T-cell (primary cell): ENCODE measurements at places on chromosomes 1 and 21. TPM values are rescaled to one million over a fixed set of nuclear protein-coding genes. Genes with fewer than 3 reads are reported as not detected.

DNA sequence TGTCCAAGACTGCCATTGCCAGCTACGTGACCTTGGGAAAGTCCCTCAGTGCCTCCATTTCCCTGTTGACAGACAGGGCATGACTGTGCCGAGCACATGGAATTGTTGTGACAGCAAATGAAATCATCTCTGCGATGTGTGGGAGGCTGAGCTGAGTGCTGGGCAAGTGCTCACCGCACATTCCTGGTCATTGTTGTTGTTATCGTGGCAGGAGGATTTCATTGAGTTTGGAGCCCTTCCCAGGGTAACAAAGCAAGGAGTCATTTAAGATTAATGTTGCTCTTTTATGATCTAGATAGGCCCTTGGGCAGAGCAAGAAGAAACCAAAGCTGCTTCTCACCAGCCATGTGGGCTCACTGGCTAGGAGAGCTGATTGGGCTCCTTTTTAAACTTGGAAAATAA, 39.6 kb upstream of the ITPKB start:
- no peaks in the 10 kb centered on the region for H3K27me3 ChIP-seq
- no peak overlapping the region for H3K4me3 ChIP-seq
- H3K36me3 ChIP-seq, result no peaks in the 10 kb centered on the region
- no peaks in the 10 kb centered on the region for H3K4me1 ChIP-seq
- no peak for DNase-seq
- no peak overlapping the region for H3K27ac ChIP-seq

CGN gene
- total RNA-seq, result 1.3 TPM

GRCh38 chr1:154703170-154703569, 95.2 kb upstream of the ADAR start:
- no peaks in the 10 kb centered on the region for H3K36me3 ChIP-seq
- H3K4me1 ChIP-seq, result no peaks in the 10 kb centered on the region
- no peak for DNase-seq
- no peak overlapping the region for H3K4me3 ChIP-seq

FMOD gene
- not detected for total RNA-seq

ERICH3 gene
- not detected for total RNA-seq

DNA sequence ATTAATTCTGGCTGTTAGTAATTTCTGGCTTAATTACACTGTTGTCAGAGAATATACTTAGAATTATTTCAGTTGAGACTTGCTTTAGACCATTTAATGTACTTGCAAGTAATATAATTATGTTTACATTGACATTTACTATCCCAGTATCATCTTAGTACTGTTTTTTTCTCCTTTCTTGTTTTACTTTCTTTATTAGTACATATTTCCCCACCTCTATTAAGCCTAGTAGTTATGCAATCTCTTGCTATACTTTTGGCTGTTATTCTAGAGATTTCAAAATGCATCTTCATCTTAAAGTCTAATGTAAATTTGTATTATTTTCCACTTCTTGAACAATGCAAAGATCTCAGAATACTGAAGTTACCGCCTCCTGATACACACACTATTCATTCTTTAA, 24.4 kb downstream of the BRWD1 start:
- DNase-seq, result no peak
- no peaks in the 10 kb centered on the region for H3K27me3 ChIP-seq
- H3K36me3 ChIP-seq, result peaks cover 3% of the 10 kb centered on the region
- no peak overlapping the region for H3K27ac ChIP-seq
- H3K4me1 ChIP-seq, result no peaks in the 10 kb centered on the region

CYP4A22 gene
- total RNA-seq, result not detected

GRCh38 chr1:7702365-7702764, 68.7 kb upstream of the VAMP3 start:
- H3K36me3 ChIP-seq, result no peaks in the 10 kb centered on the region
- no peak overlapping the region for H3K27ac ChIP-seq
- H3K4me1 ChIP-seq, result peaks cover 18% of the 10 kb centered on the region
- peaks cover 2% of the 10 kb centered on the region for H3K27me3 ChIP-seq

TRAF3IP3 gene
- 502 TPM for total RNA-seq

DNA sequence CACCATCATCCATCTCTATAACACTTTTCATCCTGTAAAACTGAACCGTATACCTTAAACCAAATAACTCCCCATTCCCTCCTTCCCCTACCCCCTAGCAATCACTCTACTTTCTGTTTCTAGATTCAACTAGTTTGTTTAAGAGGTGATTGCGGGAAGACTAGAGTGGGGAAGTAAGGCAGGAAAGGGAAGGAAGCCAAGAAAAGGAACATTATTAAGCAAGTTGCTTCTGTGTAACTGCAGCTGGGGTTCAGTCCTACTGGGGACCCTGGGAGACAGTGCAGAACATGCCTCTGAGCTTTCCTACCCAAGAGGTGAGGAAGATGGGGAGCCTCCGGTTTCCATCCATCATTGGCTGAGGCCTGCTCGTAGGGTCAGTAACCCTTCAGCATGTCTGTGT, 28.9 kb upstream of the H3-3A start:
- no peaks in the 10 kb centered on the region for H3K36me3 ChIP-seq
- H3K4me3 ChIP-seq, result no peak overlapping the region
- no peak for DNase-seq
- H3K27me3 ChIP-seq, result no peaks in the 10 kb centered on the region
- no peaks in the 10 kb centered on the region for H3K4me1 ChIP-seq

GRCh38 chr1:117644696-117645311, 39.0 kb downstream of the TENT5C start:
- no peak overlapping the region for H3K27ac ChIP-seq
- H3K36me3 ChIP-seq, result no peaks in the 10 kb centered on the region
- H3K27me3 ChIP-seq, result peaks cover 11% of the 10 kb centered on the region
- H3K4me3 ChIP-seq, result no peak overlapping the region
- no peak for DNase-seq

- no peaks in the 10 kb centered on the region for H3K36me3 ChIP-seq
- H3K27ac ChIP-seq, result no peak overlapping the region
- H3K27me3 ChIP-seq, result no peaks in the 10 kb centered on the region
- no peak for DNase-seq
These were observed 11.1 kb downstream of the LEMD1 start for GRCh38 chr1:205410581-205411298.

GRCh38 chr1:12344596-12345349, 114.9 kb downstream of the VPS13D start:
- H3K27me3 ChIP-seq, result no peaks in the 10 kb centered on the region
- H3K4me3 ChIP-seq, result peak overlapping the region; percentile 23
- H3K27ac ChIP-seq, result peak overlapping the region; percentile 64
- peaks cover 39% of the 10 kb centered on the region for H3K4me1 ChIP-seq
- peak; percentile 13 for DNase-seq

GRCh38 chr1:167373986-167374385, 144.3 kb downstream of the CD247 start:
- H3K4me3 ChIP-seq, result no peak overlapping the region
- H3K36me3 ChIP-seq, result peaks cover 21% of the 10 kb centered on the region
- H3K27me3 ChIP-seq, result no peaks in the 10 kb centered on the region
- no peak for DNase-seq
- no peak overlapping the region for H3K27ac ChIP-seq

DNA sequence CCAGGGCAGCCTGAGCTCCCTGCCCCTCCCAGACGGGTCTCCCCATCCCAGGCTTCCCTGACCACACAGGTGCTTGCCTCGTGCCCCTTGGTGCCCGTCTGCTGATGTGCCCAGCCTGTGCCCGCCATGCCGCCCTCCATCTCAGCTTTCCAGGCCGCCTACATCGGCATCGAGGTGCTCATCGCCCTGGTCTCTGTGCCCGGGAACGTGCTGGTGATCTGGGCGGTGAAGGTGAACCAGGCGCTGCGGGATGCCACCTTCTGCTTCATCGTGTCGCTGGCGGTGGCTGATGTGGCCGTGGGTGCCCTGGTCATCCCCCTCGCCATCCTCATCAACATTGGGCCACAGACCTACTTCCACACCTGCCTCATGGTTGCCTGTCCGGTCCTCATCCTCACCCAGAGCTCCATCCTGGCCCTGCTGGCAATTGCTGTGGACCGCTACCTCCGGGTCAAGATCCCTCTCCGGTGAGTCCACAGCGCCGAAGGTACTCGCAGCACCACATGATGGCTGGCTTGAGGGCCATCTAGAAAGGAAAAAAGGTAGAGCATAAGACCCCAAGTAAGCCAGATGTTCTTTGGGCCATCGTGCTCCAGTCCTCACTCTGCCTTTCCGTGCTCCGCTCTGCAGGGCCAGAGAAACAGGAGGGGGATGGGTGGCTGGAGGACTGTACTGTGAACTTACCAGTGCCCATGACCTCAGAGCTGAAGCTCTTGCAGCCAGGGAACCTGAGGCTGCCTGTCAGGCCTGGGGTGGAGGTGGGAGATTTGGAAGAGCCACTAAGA, 1.4 kb downstream of the ADORA1 start:
- no peak overlapping the region for H3K27ac ChIP-seq
- H3K27me3 ChIP-seq, result peaks cover 75% of the 10 kb centered on the region
- H3K4me3 ChIP-seq, result no peak overlapping the region
- H3K36me3 ChIP-seq, result no peaks in the 10 kb centered on the region
- no peaks in the 10 kb centered on the region for H3K4me1 ChIP-seq
- no peak for DNase-seq

- no peak overlapping the region for H3K4me3 ChIP-seq
- H3K27me3 ChIP-seq, result no peaks in the 10 kb centered on the region
- H3K36me3 ChIP-seq, result peaks cover 69% of the 10 kb centered on the region
- DNase-seq, result no peak
- H3K27ac ChIP-seq, result no peak overlapping the region
These were observed 24.3 kb downstream of the AHCTF1 start for GRCh38 chr1:246907472-246907871.

DNA sequence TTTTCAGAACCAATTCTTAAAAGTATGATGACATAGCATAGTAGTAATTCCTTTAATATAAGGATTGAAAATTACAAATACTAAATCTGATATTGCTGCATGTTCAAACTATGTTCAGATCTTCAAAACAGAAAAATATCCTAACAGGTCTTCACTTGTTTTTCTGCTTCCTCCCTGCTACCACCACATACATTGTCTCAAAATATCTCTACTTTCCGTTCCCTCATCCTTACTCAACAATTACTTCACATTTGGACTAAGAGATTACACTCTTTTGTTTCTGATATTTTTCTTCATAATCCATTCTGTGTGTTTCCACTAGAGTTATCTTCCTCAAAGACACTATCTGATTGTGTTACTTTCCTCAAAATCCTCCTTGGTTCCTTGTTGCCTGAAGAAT, 125.1 kb downstream of the NEK7 start:
- no peaks in the 10 kb centered on the region for H3K4me1 ChIP-seq
- H3K27me3 ChIP-seq, result no peaks in the 10 kb centered on the region
- H3K36me3 ChIP-seq, result peaks cover 4% of the 10 kb centered on the region
- no peak overlapping the region for H3K4me3 ChIP-seq

GRCh38 chr1:2480236-2480985, 4.3 kb downstream of the PLCH2 start:
- H3K27ac ChIP-seq, result no peak overlapping the region
- no peak for DNase-seq
- H3K4me3 ChIP-seq, result no peak overlapping the region
- peaks cover 8% of the 10 kb centered on the region for H3K4me1 ChIP-seq
- H3K36me3 ChIP-seq, result no peaks in the 10 kb centered on the region

GRCh38 chr1:185601189-185601588, 133.0 kb upstream of the HMCN1 start:
- H3K27ac ChIP-seq, result no peak overlapping the region
- H3K27me3 ChIP-seq, result no peaks in the 10 kb centered on the region
- H3K4me3 ChIP-seq, result no peak overlapping the region
- no peaks in the 10 kb centered on the region for H3K4me1 ChIP-seq
- DNase-seq, result no peak

FCRL3 gene
- 7.3 TPM for total RNA-seq

DNA sequence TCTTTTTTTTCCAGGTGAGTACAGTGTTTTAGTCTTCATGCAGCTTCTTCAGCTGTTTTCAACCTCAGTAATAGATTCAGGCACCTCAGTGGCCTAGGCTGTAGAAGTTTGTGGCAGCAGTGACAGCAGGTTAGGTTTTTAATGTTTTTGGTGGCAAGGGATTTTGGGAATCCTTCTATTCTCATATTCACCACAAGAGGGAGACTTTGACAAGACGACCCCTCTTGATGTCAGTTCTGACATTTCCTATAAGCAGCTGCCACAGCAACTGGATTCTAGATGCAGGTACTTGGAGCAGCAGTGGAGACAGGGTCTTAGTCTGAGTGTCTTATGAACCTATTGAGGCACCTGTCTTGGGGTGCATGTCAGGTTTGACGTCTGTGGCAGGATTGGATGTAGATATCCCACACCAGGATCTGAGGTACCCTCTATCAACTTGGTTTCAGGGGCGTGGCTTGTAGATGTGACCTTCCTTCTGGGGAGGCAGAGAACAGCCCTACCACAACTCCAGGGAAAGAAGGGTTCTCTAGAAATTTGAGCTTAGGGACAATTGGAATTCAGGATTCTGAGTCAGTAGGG, 1104.2 kb upstream of the TMPRSS15 start:
- no peaks in the 10 kb centered on the region for H3K4me1 ChIP-seq
- DNase-seq, result no peak
- H3K27me3 ChIP-seq, result no peaks in the 10 kb centered on the region
- no peaks in the 10 kb centered on the region for H3K36me3 ChIP-seq

DNA sequence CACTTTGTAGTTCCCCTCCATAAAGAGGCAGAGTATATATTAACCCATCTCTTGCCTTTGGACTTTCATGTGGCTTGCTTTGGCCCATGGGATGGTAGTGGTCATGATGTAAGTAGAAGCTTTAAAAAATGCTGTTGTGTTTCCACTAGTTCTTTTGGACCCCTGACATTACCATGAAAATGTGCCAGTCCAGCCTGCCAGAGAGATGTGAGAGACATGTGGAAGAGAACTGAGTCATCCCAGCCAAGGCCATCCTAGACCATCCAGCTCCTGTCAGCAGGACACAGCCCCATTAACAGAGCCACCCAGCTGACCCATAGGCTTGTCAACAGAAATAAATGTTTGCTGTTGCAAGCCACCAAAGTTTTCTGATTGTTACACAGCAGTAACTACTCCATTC, 3.9 kb upstream of the CD101 start:
- no peaks in the 10 kb centered on the region for H3K36me3 ChIP-seq
- H3K4me3 ChIP-seq, result no peak overlapping the region

- no peak for DNase-seq
- H3K27me3 ChIP-seq, result no peaks in the 10 kb centered on the region
- peaks cover 2% of the 10 kb centered on the region for H3K4me1 ChIP-seq
- peaks cover 19% of the 10 kb centered on the region for H3K36me3 ChIP-seq
- no peak overlapping the region for H3K27ac ChIP-seq
These were observed 320.0 kb downstream of the CHRM3 start for GRCh38 chr1:239706245-239706892.

GJA9 gene
- total RNA-seq, result not detected

ADGRL4 gene
- total RNA-seq, result not detected

DYRK3 gene
- total RNA-seq, result 1.5 TPM

DNA sequence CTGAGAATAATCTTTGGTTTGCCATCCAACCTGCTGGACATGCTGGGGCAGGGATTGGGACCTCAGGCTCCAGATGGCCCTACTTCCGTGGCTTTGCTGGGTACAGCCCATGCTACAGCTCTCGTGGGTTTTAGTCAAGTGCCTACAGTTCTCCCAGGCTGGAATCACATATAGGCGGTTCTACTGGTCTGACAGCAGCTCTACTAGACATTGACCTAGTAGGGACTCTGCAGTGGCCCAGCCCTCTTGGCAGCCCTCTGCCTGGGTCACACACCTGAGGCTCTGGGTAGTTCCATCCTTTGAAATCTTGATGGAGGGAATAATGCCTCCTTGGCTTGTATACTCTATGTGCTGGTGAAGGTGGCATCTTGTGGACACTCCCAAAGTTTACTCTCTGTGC, 72.2 kb downstream of the PGM1 start:
- DNase-seq, result no peak
- no peaks in the 10 kb centered on the region for H3K4me1 ChIP-seq
- H3K27me3 ChIP-seq, result no peaks in the 10 kb centered on the region
- H3K27ac ChIP-seq, result no peak overlapping the region
